ENCODE measurements at places on chromosomes 13 and 19. TPM values are rescaled to one million over a fixed set of nuclear protein-coding genes. Genes with fewer than 3 reads are reported as not detected.

GRCh38 chr19:2798733-2799132 lies 13.4 kb downstream of the THOP1 start:
- H3K4me1 ChIP-seq, result no peaks in the 10 kb centered on the region
- peaks cover 48% of the 10 kb centered on the region for H3K36me3 ChIP-seq
- H3K27me3 ChIP-seq, result no peaks in the 10 kb centered on the region
- peak; percentile 7 for DNase-seq
- H3K4me3 ChIP-seq, result no peak overlapping the region
- no peak overlapping the region for H3K27ac ChIP-seq

DNA sequence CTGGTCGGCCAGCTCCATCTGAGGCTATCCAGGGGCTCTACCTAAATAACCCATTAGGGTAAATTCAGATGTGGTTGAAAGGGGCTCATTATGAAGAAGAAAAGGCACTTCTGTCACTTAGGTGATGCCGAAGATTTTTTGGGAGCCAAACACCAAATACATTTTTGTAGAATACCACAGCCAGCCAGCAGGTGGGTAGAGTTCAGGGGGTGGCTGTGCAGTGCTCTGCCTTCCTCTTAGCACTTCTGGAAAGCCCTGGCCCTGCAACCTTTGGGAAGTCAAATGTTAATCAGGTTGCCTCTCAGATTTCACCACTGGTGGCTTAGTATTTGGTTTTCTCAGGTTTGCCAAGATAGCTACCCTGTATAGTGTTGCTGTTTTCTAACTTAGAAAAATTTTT lies 18.5 kb upstream of the GPR18 start:
- no peaks in the 10 kb centered on the region for H3K27me3 ChIP-seq
- H3K36me3 ChIP-seq, result no peaks in the 10 kb centered on the region
- no peaks in the 10 kb centered on the region for H3K4me1 ChIP-seq
- H3K4me3 ChIP-seq, result no peak overlapping the region
- DNase-seq, result no peak

GRCh38 chr19:843180-843835 lies 2.5 kb downstream of the PRTN3 start:
- no peak overlapping the region for H3K4me3 ChIP-seq
- DNase-seq, result no peak
- H3K4me1 ChIP-seq, result peaks cover 2% of the 10 kb centered on the region
- no peaks in the 10 kb centered on the region for H3K36me3 ChIP-seq

Gene POLRMT
- 10.3 TPM for total RNA-seq

DNA sequence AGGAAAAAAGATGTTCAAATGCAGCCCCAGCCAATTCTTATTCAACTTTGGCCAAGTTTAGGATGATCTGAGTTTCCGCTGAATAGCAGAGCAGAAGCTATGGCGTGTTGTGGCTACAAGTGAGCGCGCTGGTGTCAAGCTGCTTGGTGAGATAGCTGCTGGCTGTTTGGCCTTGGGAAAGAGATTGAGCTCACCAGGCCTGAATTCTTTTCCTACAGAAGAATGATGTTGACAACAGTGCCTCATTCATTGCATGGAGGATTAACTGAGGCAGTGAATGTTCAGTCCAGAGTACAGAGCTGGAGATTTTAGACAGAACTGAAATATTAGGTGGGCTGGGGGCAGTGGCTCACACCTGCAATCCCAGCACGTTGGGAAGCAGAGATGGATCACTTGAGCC lies 31.5 kb upstream of the MAP3K10 start:
- H3K36me3 ChIP-seq, result no peaks in the 10 kb centered on the region
- H3K27ac ChIP-seq, result no peak overlapping the region
- H3K4me1 ChIP-seq, result no peaks in the 10 kb centered on the region
- H3K4me3 ChIP-seq, result no peak overlapping the region

- H3K27ac ChIP-seq, result no peak overlapping the region
- peak; percentile 28 for DNase-seq
- peaks cover 33% of the 10 kb centered on the region for H3K27me3 ChIP-seq
- H3K36me3 ChIP-seq, result no peaks in the 10 kb centered on the region
These were observed 33.3 kb downstream of the IGFL2 start for GRCh38 chr19:46181388-46181779.

Measured in IMR-90 (cell line).